ENCODE measurements at places on chromosomes 12 and 14.

GRCh38 chr14:105525861-105526775, at the start of gene TMEM121:
Gene TMEM121, plus strand, starts transcription at chr14:105526583. Its CDS starts 2,252 bp downstream, at chr14:105528835.
- DNase-seq: no peak

- DNase-seq: no peak
Measured at GRCh38 chr12:128909653-128910052, 56.4 kb downstream of the GLT1D1 start.

- no peak for DNase-seq
Measured at GRCh38 chr14:68681256-68682011, 111.4 kb downstream of the ZFP36L1 start.

DNA sequence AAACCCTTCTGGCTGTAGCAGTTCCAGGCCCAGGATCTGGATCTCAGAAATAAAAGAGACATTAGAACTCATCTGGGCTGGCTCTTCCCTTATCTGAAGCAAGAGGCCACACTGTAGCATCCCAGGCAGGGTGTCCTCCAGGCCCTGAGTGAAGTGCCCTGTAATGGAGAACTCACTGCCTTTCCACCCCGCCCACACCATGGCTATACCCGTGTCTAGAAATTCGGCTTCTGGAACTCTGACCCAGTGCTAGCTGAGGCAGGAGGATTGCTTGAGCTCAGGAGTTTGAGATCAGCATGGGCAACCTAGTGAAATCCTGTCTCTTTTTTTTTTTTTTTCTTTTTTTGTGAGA, 23.5 kb upstream of the PLEKHG3 start:
- no peak for DNase-seq

- DNase-seq: no peak
Measured at GRCh38 chr14:105910426-105910825, 384.0 kb downstream of the TMEM121 start.

DNA sequence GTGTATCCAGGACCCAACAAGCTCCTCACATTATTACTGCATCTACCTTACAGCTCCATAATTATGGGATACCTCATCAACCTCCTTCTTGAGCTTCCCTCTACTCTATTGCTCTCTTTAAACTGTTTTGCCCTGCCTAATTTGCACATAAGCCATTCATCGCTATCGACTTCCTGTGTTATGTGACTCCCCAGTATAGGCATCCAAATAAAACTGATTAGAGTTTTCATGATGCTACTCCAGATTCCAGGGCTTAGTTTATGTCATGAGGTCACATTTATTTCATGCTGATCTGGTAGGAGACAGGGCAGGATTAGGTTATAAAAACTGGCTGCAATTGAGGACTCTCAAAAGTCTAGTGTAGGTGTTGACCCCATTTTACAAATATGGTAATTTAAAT, 569.9 kb upstream of the MGAT4C start:
- DNase-seq: no peak

DNA sequence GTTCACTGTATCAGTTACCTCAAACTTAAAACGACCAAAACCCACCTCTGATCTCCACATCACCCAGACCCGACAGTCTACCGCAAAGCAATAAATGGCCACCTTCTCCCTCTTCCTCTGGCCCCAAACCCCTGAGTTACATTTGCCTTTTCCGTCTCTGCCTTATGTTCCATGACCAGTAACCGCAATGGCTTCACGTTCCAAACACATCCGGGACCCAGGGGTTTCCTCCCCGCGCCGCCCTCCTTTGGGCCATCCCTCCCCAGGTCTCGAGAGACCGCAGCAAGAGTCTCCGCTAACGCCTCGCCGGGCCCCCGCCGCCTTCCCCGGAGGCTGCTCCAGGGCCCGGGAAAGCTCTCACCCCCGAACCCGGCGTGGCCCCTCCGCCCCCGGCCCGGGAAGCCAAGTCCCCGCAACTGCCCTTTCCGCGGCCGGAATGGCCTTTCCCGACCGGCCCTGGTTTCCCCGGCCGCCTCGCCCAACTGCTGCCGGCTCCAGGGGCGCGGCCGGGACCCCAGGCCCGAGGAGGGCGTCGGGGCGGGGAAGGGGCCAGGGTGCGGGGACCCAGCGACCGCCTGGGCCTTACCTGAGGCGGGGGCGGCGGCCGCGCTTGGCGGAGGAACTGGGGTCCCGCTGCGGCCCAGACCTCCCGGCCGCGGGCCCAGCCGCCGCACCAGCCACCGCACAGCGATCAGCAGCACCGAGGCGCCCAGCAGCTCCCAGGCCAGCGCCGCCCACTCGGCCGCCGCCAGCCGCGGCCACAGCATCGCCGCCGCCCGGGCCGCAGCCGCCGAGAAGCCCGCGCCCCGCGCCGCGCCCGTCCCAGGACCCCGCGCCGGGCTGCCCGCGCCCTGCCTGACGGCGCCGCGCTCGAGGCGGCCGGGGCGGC, at the start of gene ANKLE2:
Gene ANKLE2, minus strand, starts transcription at position 801 of the 889 bp plus-strand sequence. Its CDS starts 34 bp downstream, at position 767.
- DNase-seq: peak; percentile 42

GRCh38 chr12:24838531-24838950, 110.4 kb downstream of the BCAT1 start:
- DNase-seq: no peak

- DNase-seq: no peak
Measured at GRCh38 chr14:93803408-93804318, 15.4 kb upstream of the PRIMA1 start.

DNA sequence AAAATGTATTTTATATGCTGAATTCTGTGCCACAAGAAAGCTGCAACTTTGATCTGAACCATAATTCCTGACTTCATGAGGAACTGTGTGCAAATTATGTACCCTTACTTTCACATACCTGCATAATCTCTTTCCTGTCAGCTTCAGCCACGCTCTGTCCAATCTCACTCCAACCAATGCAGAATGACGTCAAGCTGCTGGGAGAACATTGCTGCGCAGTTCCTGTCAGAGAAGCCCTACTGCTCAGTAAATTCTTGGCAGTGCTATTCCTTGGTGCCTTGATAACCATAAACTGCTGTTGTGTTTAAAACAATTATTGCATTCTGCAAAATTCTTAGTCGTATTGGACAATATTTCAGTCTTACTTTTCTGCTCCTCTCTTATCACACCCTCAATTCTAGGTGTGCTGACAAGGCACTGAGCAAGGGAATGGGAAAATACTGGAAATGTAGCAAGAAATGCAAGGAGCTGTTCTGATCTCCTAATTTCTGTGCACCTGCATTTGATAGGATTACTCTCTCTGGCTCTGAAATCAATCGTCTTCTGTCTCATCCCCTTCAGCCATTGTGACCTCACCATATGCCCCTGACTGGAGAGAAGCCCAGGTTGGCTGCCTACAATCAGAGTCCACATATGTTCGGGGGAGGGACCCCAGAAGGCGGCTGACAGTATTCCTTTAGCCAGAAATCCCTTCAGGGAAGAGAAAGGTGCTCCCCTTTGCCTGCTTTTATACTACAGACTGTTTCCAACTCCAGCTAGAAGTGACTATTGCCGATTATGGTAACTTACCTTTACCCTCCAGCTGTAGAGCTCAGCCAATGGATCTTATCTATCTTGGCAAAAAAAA, 274.9 kb upstream of the NOVA1 start:
- no peak for DNase-seq

DNA sequence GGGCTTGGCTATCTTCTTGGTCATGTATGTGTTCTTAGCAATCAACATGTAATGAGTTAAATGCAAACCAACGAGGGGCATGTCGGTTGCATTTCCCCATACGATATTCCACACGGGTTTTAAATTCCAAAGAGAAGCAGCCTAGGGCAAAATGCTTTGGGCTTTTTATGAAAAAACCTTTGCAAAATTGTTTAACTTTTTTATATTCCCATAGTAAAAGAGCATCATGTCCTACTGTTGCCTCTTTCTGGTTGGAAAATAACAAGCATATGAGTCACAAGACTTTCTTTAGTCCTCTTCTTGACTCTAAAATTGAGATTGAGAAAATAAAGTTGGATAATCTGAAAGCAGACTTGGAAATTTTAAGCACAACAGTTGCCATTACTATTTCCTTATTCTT, 3.8 kb upstream of the DIO2 start:
- DNase-seq: no peak

- no peak for DNase-seq
Measured at GRCh38 chr12:49865109-49865781, 22.3 kb upstream of the BCDIN3D start.

- no peak for DNase-seq
Measured at GRCh38 chr12:26473291-26473690, 277.9 kb downstream of the SSPN start.

- DNase-seq: no peak
Measured at GRCh38 chr12:63325757-63326156, 174.8 kb upstream of the AVPR1A start.

GRCh38 chr14:32693114-32693513, 245.6 kb upstream of the NPAS3 start:
- DNase-seq: no peak

DNA sequence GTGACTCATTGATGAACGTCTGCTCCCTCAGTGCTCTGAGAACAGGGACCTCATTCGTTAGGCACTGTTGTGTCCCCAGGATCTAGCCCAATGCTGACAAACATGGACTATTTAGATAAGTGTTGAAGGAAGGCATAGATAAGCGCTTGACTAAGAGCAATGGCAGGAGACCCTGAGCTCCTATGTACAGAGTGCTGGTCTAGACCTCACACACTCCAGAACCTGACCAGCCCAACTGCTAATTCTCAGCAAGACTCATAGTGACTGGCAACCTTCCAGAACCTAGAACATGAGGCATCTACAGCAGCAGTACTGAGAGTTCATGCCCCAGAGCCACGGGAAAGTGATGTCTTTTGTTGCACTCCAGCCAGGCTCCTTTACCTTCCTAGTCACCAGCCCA, 69.2 kb downstream of the CRACR2A start:
- DNase-seq: no peak

GRCh38 chr12:54608156-54608555, 19.7 kb upstream of the PPP1R1A start:
- no peak for DNase-seq

- no peak for DNase-seq
Measured at GRCh38 chr12:129530517-129530916, 373.3 kb downstream of the TMEM132D start.

DNA sequence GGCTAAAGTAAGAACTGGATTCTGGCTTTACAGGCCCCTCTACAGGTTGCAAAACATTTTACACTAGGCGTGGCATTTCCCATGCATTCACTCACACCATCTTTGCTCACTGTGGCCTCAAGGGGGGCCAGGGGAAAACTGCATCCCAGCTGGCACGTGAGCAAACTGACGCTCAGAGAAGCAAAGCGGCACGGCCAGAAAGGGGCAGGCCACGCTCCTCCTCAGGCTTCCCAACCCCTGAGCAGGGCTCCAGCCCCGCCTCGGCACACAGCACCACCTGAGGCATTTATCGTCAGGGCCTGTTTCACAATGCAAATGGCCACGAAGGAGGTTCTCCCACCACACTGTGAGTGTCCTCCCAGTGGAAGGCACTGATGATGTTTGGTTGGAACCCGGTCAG, 90.8 kb downstream of the BCL11B start:
- no peak for DNase-seq

DNA sequence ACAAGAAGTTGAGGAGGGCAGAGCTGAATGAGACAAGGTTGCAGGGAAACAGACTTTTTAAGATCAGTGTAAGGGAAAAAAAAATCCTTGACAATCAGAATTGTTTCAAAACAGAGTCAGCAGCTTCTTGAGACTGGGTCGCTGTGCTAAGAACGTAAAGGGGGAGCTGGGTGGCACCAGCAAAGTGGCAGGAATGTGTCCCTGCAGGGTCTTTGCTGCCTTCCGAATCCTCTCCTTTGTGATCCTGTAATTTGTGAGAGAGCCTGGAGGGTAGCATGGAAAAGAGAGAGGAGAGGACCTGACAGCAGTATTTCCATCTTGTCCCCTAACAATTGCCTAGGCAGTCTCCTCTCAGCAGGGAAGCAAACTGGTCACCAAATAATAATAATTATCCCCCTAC, 472.8 kb downstream of the RGS6 start:
- DNase-seq: no peak

- DNase-seq: peak; percentile 51
Measured at GRCh38 chr12:96061864-96062453, 26.6 kb upstream of the LTA4H start.

DNA sequence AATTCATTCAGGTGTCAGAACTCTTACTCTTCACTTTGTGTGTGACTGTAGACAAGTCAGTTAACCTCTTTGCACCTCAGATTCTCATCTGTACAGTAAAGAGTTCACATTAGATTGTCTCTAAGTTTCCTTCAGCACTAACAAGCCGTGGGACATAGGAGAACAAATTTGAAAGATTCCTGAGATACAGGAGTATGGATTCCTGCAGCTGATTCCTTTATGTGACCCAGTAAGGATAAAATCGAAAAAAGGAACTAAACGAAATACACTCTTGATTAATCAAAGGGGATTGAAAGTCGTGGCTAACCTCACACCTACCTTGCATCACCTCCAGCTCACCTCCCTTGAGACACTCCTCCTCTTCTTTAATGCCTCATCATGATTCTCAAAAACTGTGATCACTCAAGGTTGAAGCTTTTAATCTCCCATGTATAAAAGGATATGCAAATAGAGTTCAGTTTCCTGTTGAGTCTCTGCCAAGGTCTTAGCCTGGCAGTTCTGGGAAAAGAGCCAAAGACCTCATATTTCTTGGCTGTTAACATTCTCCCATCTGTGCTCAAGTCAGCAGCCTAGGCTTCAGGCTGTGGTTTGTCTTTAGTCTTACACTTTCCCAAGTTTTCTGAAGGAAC, 156.6 kb downstream of the DAD1 start:
- DNase-seq: no peak

DNA sequence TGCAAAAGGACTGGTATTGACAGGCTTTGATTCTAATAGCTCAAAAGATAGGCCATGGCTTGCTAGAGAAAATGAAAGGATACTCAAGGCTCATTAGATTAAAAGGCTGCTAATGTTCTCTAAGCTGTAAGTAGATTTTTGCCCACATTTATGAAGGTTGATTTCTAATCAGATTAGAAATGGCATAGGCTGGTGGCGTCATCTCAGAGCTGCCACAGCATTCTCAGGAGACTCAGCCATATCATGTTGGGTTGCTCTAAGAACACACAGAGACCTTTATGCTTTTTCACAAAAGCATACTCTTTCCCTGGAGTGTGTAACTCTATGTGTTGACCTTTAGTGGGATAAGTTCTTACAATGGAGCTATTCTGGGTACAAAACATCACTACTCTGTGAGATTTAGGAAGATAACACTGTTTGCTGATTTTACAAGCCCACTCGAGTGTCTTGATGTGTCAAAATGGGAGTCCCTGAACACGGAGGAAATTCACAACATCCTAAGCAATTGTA, 576.0 kb downstream of the NRXN3 start:
- no peak for DNase-seq

DNA sequence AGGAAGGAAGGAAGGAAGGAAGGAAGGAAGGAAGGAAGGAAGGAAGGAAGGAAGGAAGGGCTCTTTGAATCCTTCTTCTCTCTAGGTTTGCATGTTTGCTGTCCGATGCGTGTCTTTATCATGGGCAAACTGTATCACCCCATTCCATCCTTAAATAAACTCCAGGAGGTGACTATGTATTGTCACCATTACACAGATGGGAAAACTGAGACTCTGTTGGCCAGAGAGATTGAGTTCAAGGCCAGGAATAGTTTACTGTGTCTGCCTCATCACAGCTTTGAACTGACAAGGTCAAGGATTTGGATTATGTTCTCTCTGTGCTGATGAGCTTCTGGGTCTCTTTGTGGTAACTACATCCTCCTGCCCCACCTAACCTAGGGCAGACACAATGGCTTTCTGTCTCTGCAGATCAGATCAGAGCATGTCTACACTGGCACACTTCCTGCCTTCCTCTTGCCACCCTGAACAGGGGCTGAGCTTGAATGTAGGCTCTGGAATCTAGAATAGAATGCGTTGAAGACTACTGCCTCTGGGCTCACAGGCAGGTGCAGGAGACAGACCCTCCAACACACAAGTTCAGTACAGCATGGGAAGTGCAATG, 78.9 kb upstream of the MAP1LC3B2 start:
- no peak for DNase-seq

- no peak for DNase-seq
Measured at GRCh38 chr14:88233915-88234314, 89.2 kb downstream of the KCNK10 start.

Measured in stimulated activated CD8-positive, alpha-beta memory T cell treated with anti-CD3 and anti-CD28 coated beads, Interleukin-15, amount 100 ng/mL, for 1 hour (primary cell).